ENCODE measurements at places on chromosomes 4 and X. TPM values are rescaled to one million over a fixed set of nuclear protein-coding genes. Genes with fewer than 3 reads are reported as not detected.

SLC25A4 gene
- 40.8 TPM for polyA plus RNA-seq

ATP2B3 gene
- polyA plus RNA-seq: 0.10 TPM

ESX1 gene
- not detected for polyA plus RNA-seq

NLGN3 gene
- 4.5 TPM for polyA plus RNA-seq

LONRF3 gene
- polyA plus RNA-seq: 1.1 TPM

CDX4 gene
- polyA plus RNA-seq: not detected

PNMA6F gene
- 0.13 TPM for polyA plus RNA-seq

NPFFR2 gene
- polyA plus RNA-seq: 1.7 TPM

GRPR gene
- polyA plus RNA-seq: 0.25 TPM

BMP3 gene
- polyA plus RNA-seq: 18.4 TPM

Measured in left renal pelvis (tissue), 4 donors.